ENCODE measurements at places on chromosomes 1 and 21.

- no peak for DNase-seq
Observed at GRCh38 chr1:6870086-6870485, 84.8 kb downstream of the CAMTA1 start.

DNA sequence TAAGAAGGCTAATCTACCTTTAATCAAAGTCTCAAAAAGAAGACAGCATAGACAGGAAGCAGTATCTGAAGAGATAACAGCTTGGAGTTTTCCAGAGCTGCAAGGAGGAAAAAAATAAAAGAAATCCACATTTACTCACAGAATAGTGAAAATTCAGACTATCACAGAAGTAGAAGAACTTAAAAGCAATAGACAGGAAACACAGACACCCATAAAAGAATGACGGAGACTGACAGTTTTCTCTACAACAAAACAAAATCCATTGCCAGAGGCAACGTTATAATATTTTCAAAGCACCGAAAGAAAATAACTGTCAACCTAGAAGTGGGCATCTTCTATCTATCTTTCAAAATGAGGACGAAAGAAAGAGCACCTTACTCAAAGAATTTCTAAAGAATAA lies 104.4 kb downstream of the DMRTB1 start:
- DNase-seq: no peak

- no peak for DNase-seq
Observed at GRCh38 chr1:17365293-17365692, 6.7 kb upstream of the PADI6 start.

DNA sequence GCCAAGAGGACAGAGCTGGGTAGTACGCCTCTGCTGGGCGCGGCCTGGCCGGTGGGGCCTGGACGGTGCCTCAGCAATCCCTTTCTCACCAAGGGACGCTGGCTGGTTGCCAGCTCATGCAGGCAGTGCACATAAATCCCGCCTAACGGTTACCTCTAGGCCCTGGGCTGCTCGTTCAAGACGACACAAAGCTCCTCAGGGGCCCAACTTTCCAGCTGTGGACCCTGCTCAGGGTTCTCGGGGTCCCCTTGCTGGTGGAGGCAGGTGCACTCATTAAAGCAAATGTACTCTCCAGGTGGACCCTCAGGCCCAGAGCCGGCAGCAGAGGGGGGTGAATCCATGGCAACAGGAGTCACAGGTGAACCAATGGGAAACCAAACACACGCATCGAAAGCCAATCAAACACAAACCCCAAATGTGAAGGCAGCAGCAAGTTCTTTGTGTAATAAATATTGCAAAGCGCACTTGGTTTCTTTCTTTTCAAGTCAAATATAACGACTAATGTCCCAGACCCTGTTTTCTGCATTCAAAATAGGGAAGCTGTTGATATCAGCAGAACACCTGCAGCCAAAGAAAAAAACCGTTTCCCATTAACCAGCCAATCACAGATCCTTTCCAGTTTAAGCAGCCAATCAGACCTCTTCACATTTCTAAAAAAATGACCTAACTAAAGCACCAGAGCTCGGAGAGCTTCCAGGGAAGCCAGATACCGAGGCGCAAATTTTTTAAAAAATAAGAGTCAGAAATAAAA lies 26.1 kb upstream of the CLSTN1 start:
- DNase-seq: no peak

GRCh38 chr1:241834733-241835377 lies 13.1 kb upstream of the EXO1 start:
- no peak for DNase-seq
